ENCODE measurements at places on chromosomes 5 and 9.

DNA sequence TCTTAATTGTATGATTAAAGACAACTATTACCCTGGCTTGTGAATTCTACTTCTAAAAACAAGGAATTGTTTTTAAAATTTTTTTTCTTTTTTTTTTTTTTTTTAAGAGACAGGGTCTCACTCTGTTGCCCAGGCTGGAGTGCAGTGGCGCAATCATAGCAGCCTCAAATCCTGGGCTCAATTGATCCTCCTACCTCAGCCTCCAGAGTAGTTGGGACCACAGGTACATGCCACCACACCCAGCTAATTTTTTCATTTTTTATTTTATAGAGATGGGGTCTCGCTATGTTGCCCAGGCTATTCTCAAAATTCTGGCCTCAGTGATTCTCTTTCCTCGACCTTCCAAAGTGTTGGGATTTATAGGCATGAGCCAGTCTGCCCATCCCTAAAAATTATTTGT, 62.3 kb downstream of the HABP4 start:
- no peak for DNase-seq

DNA sequence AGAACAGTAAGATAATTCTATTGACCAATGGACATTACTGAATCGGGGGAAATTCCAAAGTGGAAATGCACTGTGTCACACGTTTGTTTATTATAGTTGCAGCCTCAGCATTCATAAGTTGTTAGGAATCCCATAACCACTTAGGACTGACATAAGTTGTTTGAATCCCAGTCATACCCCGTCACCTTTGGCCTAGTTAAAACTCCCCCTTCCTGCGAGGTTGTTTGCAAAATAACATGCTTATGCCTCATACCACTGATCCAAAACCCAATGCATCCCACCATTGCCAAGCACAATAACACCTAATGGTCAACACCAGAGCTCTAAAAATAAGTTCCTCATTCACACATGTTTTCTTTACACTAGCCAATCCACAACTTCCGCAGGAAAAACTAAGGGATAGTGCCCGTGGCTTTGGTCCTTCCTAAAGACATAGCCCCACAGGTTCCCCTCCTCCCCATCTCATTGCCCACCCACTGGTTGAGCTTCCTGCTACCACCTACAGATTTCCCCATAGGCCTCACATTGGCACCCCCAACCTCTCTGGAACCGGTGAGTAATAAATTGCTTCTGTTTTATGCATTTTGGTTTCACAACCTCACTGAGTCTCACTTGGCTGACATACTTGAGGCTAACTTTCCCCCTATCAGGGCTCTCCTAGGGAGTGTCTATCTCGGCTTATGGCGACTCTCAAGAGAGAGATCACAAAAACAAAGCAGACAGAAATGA, 42.3 kb upstream of the MUSK start:
- no peak for DNase-seq

GRCh38 chr9:71656496-71656895, 111.8 kb downstream of the CEMIP2 start:
- DNase-seq = no peak

GRCh38 chr5:76762484-76762883, 46.6 kb downstream of the F2R start:
- no peak for DNase-seq

DNA sequence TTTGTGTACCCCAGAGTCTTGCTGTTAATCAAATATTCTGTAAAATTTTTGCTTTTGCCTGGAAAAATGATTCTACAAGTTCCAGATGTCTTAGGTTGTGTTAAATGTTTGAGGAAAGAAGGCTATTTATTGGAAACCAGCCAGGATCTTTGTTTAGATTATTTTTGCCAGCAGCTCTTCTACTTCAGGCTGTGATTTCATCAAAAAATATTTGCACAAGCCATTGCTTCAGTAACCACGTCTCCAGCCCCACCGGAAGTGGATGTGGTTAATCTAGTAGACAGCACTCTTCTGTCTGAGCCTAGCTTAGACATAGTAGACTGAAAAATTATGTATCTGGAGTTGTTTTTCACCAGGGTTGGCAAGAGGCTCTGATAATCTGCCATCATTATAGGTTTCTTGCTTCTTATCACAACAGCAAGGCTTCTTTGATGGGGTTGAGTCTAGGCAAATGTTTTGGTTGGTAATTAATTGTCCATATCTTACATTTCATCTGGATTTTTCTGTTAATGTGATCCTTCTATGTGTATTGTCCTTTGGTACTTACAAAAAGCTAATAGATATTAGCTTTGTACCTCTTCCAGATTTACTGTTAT, 17.1 kb downstream of the KCTD16 start:
- DNase-seq = no peak

- DNase-seq = no peak
Observed at GRCh38 chr5:37514946-37515345, 135.8 kb downstream of the WDR70 start.

GRCh38 chr5:136166909-136167308, 26.1 kb downstream of the SMIM32 start:
- DNase-seq = no peak

DNA sequence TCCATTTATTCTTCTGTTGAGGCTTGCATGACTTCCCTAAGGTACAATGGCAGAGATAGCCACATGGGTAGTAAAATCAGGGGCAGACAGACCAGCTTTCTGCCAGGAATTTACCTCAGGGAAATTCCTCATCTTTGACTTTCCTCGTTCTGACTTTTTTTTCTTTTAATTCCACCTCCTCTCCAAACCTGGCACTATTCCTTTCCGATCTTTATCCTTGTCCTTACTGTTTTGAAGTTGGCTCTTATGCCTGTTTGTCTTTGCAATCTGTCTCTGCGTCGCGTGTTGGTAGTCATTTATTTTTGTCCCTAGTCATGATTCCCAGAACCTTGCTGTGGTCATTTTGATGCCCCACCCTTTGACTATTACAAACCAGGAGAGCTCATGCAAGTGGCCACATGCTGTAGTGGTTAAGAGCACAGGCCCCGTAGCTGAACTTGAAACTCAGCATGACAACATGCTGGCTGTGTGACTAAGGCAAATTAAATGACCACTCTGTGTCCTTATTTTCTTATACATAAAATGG, 19.0 kb downstream of the TMC1 start:
- DNase-seq = no peak

DNA sequence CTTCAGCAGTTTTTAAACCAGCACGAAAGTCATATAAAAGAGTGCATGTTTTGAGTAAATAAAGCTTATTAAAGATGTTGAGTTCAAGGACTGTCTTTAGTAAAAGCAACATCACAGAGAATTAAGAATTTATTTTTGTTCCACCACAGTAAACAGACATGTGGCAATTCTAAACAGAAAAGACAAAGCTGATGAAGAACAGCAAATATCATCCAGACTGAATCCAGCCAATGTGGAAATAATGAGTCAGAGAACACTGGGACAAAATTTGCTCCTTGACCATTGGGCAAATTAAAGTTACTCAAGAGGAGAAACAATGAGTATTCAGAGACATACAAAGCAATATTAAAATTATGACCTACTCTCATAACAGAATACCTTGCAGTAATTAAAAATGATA, 28.8 kb downstream of the OR2K2 start:
- no peak for DNase-seq

DNA sequence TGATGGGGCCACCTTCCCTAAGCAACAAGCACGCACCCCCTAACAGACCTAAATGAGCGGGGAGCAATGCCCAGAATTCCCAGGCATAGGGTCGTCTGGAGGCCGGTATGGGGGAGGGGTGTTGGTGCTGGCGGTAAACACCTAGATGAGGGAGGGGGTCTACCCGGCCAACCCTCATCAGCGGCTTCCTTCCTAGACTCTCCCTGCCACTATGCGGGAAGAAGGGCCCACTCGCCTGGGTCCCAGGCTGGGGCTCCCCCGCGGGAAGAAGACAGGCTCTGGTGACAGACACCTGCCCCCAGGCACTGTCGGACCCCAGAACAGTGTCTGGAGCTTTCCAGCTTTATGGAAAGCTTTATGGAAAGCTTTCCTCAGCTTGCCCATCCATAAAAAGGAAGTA, 519.0 kb upstream of the SEMA6A start:
- no peak for DNase-seq

DNA sequence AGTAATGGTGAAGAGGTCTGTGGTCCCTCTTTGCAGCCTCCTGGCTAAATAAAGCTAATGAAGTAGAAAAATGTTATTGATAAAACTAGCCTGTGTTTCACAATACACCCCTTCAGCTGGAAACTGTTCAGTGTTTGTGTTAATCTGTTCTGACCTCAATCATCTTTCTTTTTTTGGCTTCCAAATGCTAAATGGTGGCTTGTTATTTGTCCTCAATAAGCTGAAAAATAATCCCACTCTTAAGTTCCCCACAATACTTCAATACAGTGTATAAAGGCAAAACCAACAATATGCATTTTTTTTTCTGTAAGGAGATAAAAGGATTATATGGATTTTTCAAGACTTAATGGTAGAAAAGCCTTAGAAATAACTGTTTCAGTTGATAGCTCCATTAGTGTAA, 560.5 kb downstream of the TUSC1 start:
- DNase-seq = no peak

DNA sequence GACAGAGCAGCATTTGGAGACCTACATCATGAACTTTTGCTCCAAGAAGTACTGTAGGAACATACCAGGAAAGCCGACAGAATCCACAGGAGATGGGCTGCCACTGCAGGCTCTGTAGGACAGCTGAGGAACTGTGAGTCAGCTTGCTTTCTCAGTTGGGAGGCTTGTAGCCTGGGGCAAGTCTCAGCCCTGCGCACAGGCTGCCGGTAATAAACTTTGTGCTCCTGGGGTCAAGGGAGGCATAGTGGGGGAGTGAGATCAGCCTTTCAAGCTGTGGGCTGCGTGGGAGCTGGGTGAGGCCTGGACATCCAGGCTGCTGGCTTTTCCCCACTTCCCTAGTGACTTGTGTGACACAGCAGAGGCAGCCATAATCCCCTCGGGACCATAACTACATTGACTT, 718.0 kb upstream of the CDH10 start:
- DNase-seq = no peak

- no peak for DNase-seq
Observed at GRCh38 chr5:132433141-132433540, 57.4 kb downstream of the IRF1 start.

All from nucleus accumbens (tissue), 56 donors.